ENCODE measurements at places on chromosomes 12 and 14.

GRCh38 chr14:65229748-65230728, 127.7 kb upstream of the MAX start:
- no peak for DNase-seq

GRCh38 chr12:91367234-91367849, 184.7 kb upstream of the DCN start:
- DNase-seq, result peak; percentile 37

DNA sequence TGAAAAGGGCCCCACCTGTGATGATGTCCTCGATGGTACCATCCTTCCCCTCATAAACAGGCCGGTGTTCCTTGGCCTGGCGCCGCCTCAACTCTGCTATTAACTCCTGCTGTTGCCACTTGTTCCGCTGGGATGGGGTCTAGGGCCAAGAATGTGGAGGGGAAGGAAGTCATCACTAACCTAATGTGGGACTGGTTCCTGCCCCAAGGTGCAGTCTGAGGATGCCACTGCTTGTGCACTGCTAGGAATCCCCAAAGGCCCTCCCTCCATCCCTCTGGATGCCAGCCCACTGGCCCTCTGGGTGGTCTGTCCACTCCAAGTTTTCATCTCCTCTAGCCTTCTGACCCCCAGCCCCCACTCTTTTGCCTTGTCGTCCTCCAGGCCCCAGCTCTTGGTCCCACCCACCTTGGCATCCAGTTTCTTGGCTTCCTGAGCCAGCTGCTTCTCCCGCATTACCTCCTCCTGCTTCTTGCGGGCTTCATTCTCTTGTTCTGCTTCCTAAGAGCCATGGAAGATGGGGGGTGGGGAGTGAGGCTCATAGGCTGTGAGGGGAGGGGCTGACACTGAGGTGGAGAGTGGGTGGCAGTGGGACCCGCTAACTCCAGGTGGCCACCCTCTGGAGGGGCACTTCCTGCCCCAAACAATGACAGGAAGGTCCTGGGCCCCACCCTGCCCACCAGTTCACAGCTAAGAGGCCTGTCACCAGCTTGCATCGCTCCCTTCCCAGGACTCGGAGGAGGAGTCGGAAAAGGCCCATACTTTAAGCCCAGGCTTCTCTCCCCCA, 23.7 kb downstream of the PRPF40B start:
- no peak for DNase-seq

GRCh38 chr12:62933220-62933601, 1.7 kb downstream of the PPM1H start:
- DNase-seq, result peak; percentile 64

DNA sequence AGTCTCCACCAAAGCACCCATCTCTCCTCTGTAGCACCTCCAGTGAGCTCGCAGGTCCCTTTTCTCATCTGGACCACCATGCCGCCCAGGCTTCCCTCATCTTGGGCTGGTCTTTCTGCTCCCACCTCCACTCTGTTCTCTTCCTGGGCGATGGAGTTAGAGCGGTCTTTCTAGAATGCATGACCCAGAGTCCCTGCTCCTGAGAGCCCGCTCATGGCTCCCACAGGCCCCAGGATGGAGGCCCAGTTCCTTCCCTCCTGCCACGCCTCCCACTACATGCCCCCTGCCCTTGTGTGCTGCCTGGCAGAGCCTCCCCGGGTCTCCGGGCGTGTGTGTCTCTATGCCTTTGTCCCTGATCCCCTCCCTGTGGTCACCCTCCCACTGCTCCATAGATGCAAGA, 100.7 kb upstream of the RTL1 start:
- no peak for DNase-seq

DNA sequence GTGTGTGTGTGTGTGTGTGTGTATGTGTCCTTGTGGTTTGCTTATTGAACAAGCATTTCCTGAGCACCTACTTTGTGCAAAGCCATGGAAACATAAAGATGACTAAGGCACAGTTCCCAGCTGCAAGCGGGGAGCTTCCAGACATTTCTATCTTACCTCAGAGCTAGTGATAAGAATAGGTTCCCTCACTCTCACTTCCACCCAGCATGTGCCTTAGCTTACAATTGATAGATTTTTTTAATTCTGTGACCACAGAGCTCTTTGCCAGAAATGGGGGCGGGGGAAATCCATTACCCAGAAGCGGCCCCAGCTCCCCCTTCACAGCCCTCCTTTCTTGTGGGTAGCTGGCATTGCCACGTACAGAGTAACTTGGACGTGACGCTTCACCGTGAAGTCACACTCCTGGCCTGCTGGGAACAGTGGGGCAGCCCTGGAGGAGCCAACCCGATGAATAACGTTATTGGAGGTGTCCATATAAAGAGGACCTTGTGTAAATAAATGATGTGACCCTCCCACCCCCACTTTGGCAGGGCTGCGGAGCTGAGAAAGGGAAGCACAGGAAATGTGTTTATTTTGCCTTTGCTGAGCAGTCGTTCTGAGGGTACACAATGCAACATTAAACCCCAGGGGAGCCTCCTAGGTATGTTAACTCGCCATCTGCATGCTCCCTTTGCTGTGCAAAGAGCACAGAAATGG, 238.9 kb downstream of the CHST11 start:
- DNase-seq, result no peak

DNA sequence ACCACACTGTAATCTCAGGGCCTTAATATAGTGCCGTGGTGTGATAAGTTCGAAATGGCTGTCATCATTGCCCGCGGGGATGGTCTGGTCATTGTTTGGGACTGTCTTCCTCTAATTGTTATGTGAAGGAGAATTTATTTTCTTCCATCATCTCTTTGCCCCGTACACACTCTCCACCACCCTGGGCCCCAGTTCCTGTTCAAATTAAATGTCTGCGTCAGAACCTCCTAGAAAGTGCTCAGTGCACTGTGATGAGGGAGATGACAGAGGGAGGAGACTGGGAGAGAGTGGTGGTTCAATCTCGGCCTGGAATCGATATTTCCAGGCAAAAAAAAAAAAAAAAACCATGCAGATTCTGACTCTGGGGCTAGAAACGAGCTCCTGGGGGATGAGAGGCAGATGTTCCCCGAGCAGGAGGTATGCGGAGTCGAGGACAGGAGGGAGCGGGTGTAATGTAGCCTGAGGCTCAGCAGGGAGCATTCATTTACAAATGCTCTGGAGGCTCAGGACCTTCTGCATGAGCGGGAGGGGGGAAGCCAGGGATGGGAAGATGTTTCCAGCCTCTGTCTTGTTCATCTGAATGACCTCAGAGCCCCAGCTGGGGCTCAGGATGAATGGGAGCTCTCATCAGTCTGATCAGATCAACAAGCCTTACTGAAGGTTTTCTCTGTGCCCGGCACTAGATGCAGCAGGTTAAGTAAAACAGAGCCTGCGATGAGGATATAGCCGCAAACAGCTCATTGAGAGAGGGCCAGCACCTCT, 219.5 kb downstream of the TBX5 start:
- no peak for DNase-seq

DNA sequence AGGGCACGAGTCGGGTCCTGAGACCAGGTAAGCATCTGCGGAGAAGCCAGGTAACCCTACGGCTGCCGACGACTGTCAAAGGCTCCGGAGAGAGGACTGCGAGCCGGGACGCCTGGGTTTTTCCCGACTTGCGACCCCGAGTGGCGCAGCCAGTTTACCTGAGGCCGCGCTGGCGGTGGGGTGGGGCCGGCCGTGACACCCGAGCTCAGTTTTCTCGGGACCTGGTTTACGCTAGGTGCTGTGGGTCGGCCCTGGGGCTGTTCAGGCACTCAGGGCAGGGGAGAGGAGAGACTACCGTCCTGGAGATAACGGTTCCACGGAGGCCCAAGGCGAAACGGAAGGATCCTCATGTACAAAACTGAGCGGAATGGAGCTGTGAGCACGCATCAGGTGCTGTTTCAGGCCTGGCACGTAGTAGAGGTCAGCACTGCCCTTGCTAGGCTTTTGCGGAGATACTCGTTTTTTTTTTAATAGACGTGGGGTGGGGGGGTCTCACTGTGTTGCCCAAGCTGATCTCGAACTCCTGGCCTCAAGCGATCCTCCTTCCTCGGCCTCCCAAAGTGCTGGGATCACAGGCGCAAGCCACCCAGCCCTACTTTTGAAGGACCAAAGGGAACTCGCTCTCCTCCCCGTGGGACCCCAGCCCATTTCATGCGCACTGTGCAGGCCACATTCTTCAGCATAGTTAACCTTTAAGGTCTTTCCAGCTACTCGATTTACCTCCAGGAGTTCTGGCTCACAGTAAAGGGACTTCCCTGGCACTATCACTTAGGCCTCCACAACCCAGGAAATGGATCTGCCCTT, 471 bp downstream of the MTRFR start:
- no peak for DNase-seq

GRCh38 chr14:60974090-60974651, 6.7 kb downstream of the TRMT5 start:
- DNase-seq, result no peak

- DNase-seq, result no peak
Measured at GRCh38 chr12:5497329-5498053, 65.6 kb downstream of the NTF3 start.

GRCh38 chr12:88351146-88351545, 209.0 kb downstream of the TMTC3 start:
- DNase-seq, result no peak

GRCh38 chr14:103890821-103891666, 37.2 kb upstream of the TDRD9 start:
- DNase-seq, result no peak

- no peak for DNase-seq
Measured at GRCh38 chr12:51868821-51869495, 18.9 kb upstream of the ANKRD33 start.

- DNase-seq, result no peak
Measured at GRCh38 chr14:96184737-96185136, 19.9 kb upstream of the BDKRB2 start.

DNA sequence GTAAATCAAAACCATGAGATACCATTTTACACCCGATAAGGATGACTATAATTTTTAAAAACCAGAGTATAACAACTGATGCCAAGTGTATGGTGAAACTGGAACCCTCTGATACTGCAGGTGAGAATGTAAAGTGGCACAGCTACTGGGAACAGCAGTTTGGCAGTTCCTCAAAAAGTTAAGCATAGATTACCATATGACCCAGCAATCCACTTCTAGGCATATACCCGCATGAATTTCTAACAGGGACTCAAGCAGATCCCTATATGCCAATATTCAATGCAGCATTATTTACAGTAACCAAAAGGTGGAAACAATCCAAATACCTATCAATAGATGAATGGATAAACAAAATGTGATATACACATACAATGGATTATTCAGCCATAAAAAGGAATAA, 57.4 kb downstream of the BAZ1A start:
- no peak for DNase-seq

GRCh38 chr12:96121271-96121711, 72.9 kb upstream of the ELK3 start:
- DNase-seq, result peak; percentile 15

DNA sequence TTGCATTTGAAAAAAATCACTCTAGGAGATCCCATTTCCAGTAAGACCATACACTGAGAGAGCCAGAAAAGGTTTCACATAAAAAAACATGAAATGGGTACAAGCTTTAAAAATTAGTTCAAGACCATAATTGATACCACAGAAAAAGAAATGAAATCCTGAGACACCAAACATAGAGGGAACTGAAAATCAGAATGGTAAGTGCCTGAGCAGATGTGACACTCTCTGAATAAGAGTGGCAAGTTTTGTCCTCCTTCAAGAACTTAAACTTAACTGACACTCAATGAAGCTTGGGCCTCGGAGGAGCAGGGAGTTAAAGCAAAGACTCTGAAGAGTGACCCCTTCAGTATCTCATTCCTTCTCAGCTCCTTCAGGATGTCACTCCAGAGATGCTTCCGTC, 23.2 kb upstream of the PTGDR start:
- DNase-seq, result no peak

All from ACHN (cell line).